ENCODE measurements at places on chromosomes 16 and 17.

- no peak for DNase-seq
Observed at GRCh38 chr16:26214581-26215174, 522.9 kb downstream of the HS3ST4 start.

DNA sequence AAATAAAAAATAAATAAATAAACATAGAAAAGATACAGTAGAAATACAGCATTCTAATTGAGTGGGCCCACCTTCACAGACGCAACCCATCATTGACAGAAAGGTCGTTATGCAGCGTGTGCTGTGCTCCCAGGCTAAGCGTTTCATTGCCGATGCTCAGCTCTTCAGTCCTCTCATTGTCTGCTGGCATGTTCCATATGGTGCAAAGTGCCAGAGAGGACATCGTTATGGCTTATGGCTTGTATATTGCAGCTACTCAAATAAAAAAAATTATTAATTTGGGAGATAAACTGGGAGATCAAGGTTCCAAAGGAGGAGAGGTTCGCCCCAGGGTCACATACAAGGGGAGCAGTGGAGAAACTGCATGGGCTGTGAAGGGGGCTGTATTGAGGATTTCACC lies 11.3 kb upstream of the UBALD2 start:
- DNase-seq: no peak

DNA sequence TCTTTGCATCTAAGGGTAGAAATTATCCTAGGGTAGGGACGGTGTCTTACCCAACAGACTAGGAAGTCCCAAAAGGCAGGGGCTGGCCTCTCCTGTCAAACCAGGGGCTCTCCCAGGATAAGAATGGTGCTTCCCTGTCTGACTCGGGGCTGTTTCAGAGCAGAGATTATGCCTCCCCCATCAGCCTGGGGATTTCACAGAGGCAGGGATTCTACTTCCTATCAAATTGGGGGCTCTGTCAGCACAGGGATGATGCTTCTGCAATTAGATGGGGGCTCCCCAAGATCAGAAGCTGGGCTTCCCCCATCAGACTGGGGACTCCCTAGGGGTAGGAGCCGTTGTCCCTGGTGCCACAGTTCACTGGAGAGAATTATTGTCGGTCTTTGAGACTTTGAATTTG lies 2.3 kb downstream of the NXPH3 start:
- DNase-seq: no peak

DNA sequence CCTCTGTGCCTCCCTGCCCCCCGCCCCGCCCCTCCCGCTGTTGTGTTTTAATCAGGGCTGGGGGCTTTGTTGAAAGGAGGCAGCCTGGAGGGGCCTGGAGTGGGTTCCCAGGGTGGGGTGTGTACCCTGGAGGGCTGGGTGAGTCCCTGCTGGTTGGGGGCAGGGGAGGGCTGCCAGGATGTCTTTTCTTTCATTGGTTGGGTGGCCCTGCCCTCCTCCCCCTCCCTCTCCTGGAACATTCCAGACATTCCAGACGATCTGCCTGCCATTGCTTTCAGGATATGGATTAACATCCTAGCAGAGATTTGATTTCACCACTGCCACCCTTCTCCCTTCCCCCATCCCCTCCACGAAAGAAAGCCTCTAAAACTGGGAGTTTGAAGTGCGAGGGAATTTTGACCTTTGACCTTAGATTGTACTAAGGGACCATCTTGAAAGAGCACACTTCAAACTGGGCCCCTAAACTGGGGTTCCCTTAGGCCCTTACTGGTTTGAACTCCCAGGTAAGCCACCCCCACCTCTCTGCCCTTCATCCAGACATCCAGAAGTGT lies 25.3 kb downstream of the IGF2BP1 start:
- no peak for DNase-seq

DNA sequence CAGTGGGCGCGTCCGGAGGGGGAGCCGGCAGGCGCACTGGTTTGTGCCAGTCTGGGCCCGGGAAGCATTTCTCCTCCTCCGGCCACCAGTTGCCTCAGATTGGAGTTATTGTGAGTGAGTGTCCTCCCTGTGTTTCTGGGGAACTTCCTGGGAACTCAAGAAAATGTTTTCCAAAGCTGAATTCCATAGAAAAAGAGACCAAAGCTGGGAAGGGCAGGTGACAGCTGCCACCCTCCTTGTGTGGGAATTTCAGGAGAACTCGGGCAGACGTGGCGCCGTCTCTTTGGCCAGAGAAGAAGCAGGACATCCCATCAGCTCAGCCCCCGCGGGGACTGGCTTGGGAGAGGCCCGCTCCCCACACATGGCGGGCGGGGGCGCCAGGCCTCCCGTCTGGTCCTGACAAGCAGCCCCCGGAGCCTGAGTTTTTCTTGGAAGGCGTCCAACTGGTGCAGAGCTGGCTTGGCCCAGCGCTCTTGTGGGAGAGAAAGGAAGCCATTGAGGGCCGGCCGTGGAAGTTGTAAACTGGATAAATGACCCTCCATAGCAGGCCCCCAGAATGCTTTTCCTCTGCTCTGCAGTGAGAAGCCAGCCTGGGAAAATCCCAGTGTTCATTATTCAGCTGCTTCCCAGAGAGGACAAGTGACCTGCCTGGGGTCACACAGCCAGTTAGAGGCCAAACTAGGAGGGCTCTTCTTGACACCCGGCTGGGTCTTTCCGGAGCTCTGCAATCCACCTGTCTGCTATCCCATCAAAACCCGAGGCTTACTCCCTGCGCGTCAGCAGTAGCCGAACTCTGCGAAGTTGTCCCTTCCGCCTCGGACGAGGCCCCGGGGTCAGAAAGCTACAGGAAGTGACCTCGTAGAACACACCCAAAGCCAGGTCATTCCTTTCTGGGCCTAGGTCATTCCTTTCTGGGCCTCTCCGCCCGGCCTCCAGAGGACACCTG lies 39.2 kb upstream of the GSE1 start:
- no peak for DNase-seq

DNA sequence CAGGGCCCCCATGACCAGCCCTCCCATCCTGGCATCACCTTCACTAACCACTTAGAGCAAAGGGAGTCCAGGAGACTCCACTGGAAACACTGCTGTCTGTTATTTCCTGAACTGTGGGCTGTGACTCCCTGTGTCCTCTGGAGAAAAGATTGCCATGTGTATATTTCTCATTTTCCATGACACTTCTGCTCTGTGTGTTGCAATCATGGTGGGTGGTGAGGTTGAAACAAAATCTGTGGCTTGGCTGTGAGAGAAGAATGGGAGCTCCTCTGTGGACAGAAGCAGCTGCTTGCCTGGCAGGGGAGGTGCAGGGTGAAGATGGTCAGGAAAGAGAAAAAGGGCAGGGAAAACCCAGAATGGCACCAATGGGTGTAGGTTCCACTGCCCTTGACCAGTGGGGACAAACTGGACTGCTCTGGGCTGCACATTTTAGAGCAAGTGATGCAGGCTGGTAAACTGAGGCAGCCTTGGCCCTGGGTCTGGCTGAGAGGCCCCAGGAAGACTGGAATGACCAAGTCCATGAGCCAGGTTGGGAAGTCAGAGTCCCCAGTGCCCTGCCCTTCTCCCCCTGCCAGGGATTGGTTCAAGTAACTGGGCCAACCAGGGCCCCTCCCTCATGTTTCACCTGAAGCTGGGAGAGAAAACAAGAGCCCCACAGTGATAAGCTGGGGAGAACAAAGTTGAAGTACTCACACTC lies 314.3 kb downstream of the C16orf95 start:
- DNase-seq: no peak

DNA sequence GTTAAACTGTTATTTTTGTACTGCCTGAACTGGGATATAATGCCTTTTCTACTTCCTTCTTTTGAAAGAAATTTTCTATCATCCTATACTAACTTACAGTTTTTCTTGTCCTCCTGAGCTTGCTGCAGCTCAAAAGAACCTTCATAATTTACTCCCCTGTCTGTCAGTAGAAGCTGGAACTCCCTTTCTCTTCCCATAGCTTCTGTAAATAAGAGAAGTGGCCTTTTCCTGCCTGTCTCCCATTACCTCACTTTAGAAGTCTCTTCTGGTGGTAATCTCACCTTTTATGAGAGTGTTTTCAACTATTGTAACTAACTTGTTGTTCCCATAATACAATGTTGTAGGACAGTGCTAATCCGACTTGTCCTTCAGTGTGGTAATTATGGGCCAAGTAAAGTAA lies 246.7 kb upstream of the TBX2 start:
- no peak for DNase-seq

- no peak for DNase-seq
Observed at GRCh38 chr17:79537686-79538085, 73.2 kb downstream of the RBFOX3 start.

- DNase-seq: no peak
Observed at GRCh38 chr17:68699936-68700335, 98.8 kb upstream of the FAM20A start.

GRCh38 chr17:17111401-17112393 lies 69.4 kb downstream of the MPRIP start:
- no peak for DNase-seq

GRCh38 chr16:81005610-81006161 lies 999 bp downstream of the CMC2 start:
- DNase-seq: no peak

DNA sequence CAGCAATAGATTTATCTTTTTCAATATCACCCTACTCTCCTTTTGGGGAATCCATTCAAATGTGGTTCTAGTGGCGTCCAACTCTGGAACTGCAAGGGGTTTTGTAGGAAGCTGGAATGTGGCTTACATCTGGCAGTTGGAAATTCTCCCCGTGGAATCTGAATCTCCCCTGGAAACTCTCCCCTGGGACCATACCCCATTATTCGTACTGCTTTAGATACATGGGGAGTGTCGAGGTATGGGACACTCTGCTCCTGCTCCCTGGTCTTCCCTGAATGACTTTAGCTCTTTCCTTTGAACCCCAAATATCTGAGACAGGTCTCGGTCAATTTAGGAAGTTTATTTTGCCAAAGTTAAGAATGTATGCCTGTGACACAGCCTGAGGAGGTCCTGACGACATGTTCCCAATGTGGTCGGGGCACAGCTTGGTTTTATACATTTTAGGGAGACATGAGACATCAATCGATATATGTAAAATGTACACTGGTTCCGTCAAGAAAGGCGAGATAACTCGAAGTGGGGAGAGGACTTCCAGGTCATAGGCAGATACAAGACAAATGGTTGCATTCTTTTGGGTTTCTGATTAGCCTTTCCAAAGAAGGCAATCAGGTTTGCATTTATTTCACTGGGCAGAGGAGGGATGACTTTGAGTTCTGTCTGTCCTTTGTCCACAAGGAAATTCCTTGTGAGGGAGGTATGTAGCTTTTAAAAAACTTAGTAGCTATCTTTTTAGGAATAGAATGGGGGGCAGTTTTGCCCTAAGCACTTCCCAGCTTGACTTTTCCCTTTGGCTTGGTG lies 89.1 kb upstream of the CORO6 start:
- DNase-seq: no peak

All from effector memory CD4-positive, alpha-beta T cell (primary cell).